H4 (cell line): ENCODE measurements at places on chromosomes 1 and 21. TPM values are rescaled to one million over a fixed set of nuclear protein-coding genes. Genes with fewer than 3 reads are reported as not detected.

DNA sequence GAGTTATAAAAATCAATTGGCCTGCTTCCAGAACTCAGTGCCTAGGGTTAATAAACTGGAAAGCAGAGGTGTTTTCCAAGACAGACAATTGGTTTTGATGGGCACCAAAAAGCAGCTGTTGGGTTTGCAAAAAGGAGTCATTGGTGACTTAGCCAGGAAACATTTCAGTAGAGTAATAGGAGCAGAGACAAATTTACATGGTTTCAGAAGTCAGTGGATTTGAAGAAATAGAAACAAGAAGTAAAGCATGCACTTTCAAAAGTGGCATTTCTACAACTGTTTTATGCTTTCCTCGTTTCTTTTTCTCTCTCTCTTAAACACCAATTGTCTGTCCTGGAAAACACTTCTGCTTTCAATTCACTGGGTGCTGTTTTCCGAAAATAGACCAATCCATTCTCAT is 87.8 kb downstream of the GLUL start:
- no peak for DNase-seq

DNA sequence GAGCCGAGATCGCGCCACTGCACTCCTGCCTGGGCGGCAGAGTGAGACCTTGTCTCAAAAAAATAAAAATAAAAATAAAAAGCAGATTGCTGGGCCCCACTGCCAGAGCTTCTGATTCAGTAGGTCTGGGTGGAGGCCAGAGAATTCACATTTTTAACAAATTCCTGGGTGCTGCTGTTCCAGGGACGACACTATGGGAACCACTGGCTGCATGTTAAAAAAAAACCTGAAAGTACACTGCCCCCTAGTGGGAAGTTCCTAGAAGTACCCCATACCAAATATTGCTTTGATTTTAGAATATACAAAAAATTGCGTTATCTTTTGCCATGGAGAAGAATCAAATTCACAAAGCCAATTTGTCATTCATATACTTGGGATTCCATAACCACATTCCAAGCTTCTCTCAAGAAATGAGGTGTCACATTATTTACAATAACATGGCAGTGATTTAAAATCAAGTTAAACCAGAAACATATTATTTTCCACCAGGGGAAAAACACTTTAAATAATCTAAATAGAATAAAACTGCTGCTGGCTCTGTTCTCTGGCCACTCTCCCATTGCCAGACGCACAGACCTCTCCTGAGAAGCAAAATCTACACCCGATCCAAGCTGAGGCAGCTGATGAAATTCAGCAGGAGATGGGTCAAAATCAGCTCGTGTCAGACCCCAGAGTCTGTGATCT is 27.4 kb downstream of the SYF2 start:
- peak; percentile 33 for DNase-seq

DNA sequence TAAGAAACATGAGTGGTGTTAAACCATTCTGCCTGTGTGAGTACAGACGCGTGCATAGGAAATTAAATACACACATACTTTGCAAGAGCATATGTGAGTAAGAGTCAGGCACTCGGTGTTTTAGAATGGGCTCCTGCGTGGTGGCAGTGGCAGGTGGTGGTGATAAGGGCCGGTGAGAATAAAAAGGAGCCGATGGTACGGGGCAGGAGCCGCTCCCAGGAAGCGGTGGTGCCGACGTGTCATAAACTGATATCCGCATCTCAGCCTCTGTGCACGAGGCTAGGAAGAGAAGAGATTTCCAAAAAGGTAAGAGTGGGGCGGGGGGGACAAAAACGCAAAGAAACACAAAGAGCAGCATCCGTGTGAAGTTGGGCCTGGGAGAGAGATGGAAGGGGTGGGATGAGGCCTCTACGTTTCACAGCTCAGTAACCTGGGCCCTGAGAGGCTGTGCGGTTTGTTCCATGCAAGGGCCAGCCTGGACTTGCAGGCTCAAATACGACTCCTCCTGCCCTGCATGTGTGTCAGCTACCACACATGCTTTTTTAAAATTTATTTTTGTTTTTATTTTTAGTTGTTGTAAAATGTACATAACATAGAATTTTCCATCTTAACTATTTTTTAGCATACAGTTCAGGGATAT is 127.7 kb upstream of the COL6A1 start:
- no peak for DNase-seq

The TMEM81 gene
- total RNA-seq = 0.99 TPM in 1 of 2 replicates, not detected in the other

GRCh38 chr1:27350663-27351540 is 9.1 kb downstream of the SYTL1 start:
- DNase-seq = no peak

The SYNJ1 gene
- total RNA-seq = 5.5 and 8.1 TPM in 2 replicates

GRCh38 chr1:227415115-227415790 is 97.0 kb upstream of the CDC42BPA start:
- no peak for DNase-seq

The TMPRSS3 gene
- total RNA-seq = 3.2 and 6.9 TPM in 2 replicates

The RAB3B gene
- 0.43 and 0.54 TPM in 2 replicates for total RNA-seq

- DNase-seq = no peak
Observed at GRCh38 chr1:100250264-100250663, 630 bp upstream of the DBT start.

DNA sequence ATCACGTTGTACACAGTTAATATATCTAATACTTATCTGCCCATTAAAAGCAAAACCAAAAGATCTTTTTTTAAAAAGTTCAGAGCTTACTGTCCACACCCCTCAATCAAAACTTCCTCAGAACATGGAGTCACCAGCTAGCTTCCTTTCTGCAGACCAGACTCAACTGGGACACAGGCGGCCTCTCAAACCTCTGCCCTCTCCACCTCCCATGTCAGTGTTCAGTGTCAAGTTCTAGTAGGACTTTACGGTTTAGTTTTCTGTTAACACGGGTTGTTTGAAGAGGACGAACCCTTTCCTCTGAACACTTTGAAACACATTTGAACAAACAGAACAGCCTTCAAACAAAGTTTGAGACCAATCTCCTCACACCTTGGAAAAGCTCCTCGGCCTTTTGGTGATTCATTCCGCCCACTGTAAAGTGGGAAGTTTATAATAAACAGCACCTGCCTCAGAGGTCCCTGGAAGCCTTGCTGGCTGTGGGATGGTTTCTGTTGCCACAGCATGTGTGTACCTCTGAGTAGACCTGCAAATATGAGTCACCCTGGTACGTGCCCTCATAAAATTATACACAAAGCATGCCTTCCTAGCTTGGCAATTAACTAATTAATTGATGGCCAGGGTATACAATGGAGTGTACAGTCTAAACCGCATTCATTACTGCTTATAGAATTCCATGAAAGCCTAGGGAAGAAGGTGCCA is 48.4 kb upstream of the SIPA1L2 start:
- DNase-seq = peak; percentile 72

GRCh38 chr1:218880484-218881060 is 293.1 kb upstream of the LYPLAL1 start:
- no peak for DNase-seq

- no peak for DNase-seq
Observed at GRCh38 chr1:203147376-203147775, 19.9 kb downstream of the ADORA1 start.

DNA sequence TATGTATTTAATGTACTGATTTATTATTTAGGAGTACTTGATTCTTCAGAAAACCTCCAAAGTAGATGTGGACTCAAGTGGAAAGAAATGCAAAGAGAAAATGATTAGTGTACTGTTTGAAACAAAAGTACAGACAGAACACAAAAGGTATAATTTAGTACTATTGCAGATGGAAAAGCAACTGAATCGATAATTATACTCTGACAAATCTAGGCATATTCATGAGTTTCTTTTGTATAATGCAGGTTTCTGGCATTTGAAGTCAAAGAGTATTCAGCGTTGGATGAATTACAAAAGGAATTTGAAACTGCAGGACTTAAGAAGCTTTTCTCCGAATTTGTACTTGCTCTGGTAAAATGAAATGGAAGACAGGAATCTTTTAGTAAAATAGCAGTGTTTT is 12.5 kb downstream of the RWDD3 start:
- no peak for DNase-seq

DNA sequence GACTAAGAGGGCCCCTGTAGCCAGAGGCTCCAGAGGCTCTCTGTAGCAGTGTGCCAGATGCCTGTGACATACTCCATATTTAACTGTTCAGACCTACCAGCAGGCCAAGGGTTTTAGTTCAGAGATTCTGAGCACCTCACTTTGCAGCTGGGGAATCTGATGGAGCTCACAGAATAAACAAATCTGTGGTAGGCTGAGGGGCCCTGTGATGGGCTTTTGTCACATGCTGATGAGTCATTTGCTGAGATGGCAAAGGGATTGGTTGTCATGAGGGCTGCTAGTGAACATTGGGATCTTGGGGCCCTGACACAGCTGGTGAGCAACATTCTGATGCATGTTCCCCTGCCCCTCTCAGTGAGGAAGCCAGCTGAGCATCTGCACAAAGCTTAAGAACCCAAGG is 482.2 kb downstream of the CAMTA1 start:
- peak; percentile 61 for DNase-seq
